Skin of body (tissue), 3 donors: ENCODE measurements at places on chromosomes 16 and 17. TPM values are rescaled to one million over a fixed set of nuclear protein-coding genes. Genes with fewer than 3 reads are reported as not detected.

DNA sequence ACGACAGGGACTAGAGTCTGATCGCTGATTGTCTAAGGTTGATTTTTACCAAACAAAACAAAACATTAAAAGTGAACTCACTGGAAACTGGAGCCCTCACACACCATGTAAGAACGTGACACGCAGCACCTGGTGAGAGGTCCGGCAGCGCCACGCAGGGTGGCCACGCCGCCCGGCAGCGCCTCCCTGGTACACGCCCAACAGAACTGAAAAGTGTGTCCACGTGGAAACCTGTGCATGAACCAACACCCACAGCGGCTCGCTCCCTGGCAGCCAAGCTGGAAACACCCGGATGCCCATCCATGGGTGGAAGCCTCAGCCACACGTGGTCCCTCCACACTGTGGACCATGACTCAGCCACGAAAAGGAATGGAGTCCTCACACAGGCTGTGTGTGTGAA, 9.1 kb downstream of the GALNS start:
- no peak for DNase-seq

DNA sequence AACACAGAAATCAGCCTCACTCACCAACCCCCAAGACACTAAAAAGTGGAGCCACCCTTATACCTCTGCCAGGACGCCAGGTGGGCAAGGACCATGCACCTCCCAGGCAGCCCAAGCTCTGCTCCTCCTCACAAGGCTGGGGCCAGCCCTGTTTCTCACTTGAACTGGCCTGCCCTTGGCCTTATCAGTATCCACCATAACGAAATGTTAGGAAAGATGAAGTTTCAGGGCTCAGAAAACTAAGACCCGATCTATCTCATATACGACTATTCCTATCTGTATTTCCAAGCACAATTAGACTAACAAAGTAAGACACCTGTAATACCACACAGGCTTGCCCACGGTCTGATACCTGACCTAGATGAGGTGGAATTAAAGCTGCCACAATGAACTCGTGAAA, 6.9 kb downstream of the FBXO31 start:
- no peak for DNase-seq

GRCh38 chr17:77704048-77704815, 254.3 kb upstream of the TNRC6C start:
- DNase-seq = no peak

GRCh38 chr16:88754912-88755744, 29.9 kb downstream of the PIEZO1 start:
- no peak for DNase-seq

SULT1A4 gene
- total RNA-seq = 2.1 TPM

ABCA6 gene
- total RNA-seq = 46.1 TPM

DNA sequence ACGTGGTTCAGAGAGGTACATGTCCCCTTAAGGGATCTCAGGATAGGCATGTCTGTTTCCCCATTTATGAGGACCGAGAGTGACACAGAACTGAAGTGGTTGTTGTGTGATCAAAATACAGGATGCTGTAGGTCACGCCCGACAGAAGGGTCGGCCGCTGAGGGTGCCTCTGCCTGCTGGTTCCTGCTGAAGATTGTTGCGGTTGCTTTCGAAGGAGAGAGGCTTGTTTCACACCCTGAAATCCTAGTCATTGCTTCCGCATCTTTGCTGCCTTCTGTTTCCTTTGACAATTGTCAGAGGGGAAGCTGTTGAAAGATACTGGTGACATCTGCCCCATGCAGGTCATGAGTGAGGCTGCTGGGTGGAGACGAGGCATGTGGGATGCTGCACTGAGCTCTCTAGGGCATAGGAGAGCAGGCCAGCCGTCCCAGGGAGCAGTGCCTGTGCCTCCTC, 3.8 kb upstream of the NAT9 start:
- DNase-seq = no peak
